ENCODE measurements at places on chromosomes 4 and X.

DNA sequence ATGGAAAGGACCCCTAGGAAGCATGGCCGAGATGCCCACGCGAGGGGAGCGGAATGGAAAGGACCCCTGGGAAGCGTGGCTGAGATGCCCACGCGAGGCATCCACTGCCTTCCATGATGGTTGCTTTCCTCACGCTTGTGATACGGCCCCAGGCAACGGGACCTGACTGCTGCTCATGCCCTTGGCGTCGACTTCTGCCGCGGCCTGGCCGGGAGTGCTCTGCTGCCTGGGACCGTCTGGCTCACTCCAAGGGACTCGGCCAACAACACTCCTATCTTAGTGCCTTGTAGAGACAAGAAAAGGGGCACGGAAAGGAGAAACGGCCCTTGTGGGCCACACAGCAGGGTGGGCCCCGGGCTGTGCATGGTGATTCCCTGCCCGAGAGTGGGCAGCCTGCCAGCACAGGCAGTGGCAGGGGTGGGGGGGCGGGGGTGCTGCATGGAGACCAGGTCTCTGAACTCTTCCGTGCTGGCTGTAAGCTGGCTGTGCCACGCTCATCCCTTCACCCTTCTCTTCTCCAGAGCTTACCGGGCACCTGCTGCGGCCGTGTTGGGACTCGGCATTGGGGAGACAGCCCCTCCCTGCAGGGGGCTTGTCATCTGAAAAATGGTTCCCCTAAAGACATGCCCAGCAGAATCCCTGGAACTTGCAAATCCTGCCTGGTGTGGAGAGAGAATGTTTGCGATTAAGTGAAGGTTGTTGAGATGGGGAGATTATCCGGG is 38.6 kb upstream of the HMX1 start:
- no peak for DNase-seq

- no peak for DNase-seq
Observed at GRCh38 chrX:148885203-148885602, 384.8 kb downstream of the AFF2 start.

DNA sequence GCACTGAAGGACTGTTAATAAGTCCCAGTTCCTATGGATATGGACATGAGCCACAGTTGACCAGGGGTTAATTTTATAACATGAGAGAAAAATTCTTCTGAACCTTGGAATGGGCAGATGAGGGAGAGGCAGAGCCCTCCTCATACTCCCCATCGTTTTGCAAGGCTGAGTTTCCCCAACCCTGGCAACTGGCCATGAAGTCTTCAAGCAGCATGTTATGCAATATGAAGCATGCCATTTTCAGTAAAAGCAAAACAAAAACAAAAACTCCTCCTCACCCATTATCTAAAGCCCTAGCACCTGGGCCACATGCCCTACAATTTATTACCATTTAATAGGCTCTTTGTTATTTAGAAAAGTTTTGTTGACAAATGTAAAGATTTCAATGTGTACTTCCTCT is 64.5 kb downstream of the GPC4 start:
- no peak for DNase-seq

GRCh38 chrX:108306086-108306485 is 132.1 kb downstream of the COL4A6 start:
- no peak for DNase-seq

- DNase-seq: no peak
Observed at GRCh38 chr4:2836391-2836859, 7.2 kb upstream of the ADD1 start.

- no peak for DNase-seq
Observed at GRCh38 chrX:134388161-134389109, 71.5 kb upstream of the HPRT1 start.

GRCh38 chrX:69088171-69088938 is 76.9 kb downstream of the PJA1 start:
- no peak for DNase-seq

DNA sequence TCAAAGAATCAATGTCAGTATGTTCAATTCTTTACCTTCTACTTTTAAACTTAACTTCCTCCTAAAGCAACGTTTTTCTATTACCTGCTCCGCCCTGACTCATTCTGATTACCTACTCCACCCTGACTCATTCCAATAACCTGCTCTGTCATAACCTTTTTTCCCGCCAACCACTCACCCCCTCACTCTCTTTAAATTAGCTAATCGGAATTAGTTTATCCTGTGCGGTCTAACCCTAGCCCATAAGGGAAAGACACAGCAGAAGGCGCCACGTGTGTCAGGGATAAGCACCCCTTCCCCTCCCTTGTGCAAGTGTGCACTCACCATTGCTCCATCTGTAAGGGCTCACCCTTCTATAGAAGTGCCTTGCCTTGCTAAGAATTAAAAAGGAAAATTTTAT is 64.4 kb downstream of the EIF4E start:
- DNase-seq: no peak

DNA sequence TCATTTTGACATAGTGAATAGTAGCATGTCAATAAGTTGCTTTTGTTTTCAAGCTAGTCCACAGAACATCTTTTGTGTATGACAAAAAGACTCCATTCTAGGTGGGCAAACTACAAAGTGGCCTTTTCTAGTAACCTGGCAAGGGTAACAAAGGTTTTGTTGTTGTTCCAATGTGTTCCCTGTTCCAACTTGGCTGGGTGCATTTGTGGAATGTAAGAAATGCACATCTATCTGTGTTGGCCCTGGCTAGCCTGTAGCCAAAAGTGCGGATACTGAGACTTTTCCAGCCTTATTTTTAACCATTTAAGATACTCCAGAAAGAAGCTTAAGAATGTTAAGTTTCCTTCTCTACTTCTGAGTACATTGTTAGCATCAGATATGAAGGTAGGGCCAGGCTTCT is 118.7 kb upstream of the CHRDL1 start:
- no peak for DNase-seq

DNA sequence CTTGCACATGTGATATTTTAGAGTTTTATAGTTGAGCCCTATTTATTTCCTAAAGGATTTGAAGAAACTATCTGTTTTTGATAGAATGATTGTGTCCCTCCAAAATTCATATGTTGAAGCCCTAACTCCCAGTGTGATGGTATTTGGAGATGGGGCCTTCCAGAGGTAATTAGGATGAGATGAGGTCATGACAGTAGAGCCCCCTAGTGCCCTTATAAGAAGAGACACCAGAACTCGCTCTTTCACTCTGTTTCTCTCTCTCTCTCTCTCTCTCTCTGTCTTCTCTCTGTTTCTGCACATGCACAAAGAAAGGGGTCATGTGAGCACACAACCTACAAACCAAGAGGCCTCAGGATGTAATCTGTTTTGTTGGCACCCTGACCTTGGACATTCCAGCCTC is 921.9 kb upstream of the DIAPH2 start:
- no peak for DNase-seq

GRCh38 chr4:2696423-2696822 is 59.7 kb downstream of the TNIP2 start:
- no peak for DNase-seq

DNA sequence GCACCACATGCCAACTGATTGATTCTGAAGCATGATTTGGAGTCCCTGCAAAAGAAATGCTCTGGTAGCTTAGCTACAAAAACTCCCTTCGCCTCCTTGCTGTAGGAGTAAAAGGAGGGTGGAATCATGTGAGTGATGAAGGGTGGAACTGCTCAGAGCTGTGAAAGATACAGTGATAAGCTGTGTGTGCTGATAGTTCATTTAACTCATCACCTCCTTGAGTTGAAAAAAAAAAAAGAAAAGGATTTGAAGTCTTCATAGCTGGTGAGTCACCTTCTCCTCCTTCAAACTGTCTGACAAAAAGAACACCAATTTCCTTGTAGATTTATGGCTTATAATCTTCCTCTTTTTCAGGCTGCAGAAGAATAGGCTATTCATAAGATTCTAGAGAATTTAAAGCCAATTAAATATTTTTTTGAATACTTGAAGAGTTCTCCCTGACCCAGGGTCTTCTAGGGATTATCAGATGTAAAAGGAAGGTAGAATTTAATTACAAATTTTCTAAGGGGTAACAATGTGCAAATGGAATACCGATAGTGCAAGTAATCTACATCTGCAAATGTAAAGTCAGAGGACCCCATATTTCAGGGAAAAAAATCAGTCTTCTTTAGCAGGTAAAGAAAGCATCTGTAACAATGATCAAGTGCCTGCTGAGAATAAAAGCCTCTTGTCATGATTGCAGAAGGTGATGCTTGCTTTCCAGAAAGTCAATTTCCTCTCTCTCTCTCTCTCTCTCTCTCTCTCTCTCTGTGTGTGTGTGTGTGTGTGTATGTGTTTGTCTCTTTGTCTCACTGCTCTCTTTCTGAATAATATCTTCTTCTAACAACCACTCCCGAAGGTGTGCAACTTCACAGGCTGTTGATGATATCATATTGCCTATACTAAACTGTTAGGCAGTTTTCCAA is 208.8 kb upstream of the VEGFC start:
- DNase-seq: no peak

GRCh38 chr4:179465131-179465797 is 2023.0 kb upstream of the AGA start:
- DNase-seq: no peak

Measured in stimulated activated naive CD8-positive, alpha-beta T cell treated with anti-CD3 and anti-CD28 coated beads, Interleukin-15, Interleukin-2, amounts not matched to agents 100 U/mL and 50 U/mL, for 24 hours (primary cell).